ENCODE measurements at places on chromosomes 2 and 18.

DNA sequence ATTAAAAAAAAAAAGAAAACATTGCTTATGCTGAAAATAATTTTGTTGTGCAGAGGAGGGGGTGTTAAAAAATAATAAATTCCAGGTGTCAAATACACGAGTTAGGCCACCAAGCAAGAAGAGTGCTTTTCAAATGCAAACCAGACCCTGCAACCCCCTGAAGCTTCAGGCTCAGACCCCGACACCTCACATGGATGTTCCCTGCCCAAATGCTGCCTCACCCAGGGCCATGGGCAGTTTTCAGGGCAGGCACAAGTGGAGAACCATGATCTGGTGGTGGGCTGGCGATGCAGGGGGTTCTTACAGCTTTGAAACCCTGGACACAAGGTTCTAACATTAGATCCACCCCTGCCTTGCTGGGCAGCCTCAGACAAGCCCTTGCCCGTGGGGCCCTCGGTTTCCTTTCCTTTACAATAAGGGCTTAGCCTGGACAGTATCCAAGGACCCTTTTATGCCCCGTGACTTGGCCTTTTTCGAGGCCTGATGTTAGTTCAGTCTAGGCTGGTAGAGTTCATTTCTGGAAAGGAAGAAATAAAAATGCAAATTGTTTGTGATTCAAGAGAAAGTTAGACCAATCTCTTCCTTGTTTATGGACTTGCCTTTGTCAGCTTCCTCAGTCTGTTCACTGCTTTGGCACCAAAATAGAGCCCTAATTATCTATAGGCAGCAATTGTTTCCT lies 168.7 kb downstream of the DDX1 start:
- DNase-seq: no peak

DNA sequence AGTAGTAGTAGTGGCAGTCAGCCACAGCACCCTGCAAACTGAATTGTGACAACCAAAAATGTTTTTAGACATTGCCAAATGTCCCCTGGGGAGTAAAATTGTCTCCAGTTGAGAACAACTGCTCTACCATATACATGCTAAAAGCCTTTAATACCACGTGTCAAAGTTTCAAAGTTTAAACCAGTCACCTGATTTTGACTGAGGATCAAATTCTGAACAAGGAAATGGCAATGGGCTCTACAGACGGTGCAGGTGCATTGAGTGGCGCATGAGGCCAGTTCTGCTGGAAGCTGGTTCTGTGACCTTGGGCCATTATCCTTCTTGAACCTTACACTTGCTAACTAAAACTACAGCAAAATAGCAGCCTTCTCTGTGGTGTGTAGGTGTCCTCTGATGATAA lies 85.0 kb downstream of the LIPG start:
- no peak for DNase-seq

DNA sequence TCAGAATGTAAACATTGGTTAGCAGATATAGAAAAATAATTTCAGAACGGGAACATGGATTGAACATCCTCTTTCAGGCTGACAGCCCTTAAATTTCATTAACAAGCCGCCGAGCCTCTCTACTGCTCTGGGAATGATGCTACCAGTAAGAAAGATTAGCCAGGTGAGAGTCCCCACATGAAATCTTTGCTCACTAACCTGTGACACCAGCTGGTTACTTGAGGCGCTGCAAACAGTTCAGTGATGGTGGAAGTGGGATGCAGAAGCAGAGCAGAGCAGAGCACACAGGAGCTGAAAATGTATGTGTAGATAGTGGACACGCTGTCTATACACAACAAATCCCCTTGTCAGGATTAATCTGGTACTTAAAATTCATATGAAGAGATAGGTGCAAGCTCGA lies 721.1 kb downstream of the DPP10 start:
- DNase-seq: no peak

DNA sequence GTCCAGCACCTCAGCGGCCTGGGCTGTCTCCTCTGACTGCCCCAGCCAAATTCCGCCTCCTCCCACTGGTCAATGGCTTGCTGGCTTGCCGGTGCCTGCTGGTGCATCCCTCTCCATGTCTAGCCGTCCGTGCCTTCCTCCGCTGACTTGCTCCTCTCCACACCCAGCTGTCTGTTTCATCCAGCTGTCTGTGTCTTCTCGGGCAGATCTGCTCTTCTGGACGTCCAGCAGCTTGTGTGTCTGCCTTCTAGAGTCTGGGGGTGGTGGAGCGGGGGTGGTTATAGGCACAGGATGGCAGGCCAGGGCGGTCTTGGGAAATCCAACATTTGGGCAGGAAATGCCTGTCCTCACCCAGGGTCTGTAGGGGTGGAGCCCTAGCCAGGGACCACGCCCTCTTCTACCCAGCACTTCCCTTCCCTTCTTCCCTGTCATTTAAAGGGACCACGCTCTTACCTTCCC lies 369.2 kb downstream of the GALNT13 start:
- no peak for DNase-seq

DNA sequence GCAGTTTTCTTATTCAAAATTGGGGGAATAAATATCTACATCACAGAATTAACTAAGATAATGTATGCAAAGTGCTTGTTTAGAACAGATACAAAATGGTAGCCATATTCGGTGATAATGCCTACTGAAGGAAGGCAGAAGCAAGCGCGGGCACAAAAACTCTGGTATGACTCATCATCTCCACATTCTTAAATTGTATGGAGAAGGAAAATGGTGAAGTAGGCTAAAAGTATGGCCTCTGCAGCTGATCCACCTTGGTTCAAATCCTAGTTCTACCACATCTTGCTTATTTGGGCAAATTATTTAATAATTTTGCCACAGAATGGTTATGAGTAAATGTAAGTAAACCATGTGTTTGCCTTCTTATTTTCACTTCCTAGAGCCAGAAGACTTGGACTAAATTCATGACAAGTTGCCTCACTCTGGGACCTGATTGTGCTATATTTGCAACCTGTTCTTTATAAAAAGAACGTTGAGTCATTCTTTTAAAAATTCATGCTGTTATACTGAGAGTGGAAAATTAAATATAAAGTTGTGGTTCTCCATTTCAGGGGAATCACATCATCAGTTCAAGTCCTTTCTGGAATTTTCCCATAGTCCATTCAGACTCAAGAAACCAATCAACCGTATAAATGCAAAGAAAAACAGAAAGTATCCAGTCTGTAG lies 9.0 kb upstream of the CDK15 start:
- no peak for DNase-seq

- DNase-seq: no peak
Observed at GRCh38 chr2:33605056-33605455, 6.0 kb upstream of the FAM98A start.

DNA sequence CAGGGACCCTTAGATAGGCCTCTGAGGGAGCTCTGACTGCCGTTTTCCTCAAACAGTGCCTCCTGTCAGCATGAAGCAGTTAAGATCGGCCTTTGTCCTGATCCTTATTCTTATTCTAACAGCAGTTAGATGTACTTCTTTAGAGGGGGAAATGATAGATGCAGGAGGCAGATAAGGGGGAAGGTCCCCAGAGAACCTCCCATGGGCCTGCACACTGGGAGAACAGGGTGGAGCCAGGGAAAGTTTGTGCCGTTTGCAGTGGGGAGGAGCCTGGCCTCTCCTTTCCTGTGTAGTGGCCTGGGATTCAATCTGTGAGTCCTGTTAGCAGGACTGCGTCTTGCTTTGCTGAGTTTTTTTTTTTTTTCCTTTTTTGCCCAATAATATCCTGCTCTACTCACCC lies 7.9 kb upstream of the INPP4A start:
- no peak for DNase-seq
